HFFc6 (cell line): ENCODE measurements at places on chromosomes 1 and 21. TPM values are rescaled to one million over a fixed set of nuclear protein-coding genes. Genes with fewer than 3 reads are reported as not detected.
A peak's percentile ranks its signal among the peaks of the same experiment; 100 is the strongest.

DNA sequence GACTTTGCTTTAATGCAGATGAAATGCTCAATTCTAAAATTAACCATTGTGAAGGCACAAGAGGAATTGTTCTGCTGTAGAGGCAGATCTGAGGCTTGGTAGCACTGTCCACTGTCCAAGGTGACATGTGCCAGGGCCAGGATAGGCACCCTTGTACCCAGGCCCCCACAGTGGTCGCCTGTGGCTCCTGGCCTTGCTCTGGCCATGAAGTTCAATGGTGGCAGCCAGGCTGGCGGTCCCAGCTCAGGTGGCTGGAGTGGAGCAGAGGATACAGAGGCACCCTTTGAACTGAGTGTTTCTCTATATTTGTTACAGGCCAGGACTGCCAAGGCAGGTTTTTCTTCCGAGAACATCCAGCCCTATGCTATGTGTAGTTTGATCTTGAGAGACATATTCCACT, 102.6 kb downstream of the PTGS2 start:
- DNase-seq, result no peak

DNA sequence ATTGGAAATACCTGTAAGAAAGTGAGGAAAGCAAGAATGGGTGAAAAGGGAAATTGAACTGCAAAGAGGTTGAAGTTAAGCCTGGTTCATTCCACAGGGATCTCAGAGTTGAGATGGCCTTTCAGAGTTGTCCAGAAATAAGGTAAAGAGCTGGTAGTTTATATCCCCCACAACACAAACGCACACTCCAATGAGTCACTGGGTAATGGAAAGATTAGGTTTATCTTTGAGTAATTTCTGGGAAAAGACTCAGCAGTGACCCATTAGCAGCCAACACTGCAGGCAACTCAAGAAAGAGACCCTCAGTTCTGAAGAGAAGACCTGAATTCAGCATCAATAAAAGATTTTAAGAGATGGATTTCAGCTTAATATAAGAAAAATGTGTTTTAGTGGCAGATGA, 485.5 kb downstream of the PTPRC start:
- DNase-seq, result peak; percentile 11

Gene ASPM
- 18.8 to 43.4 TPM (median 35.4 TPM) in 3 replicates for total RNA-seq

GRCh38 chr1:15428815-15429435, 9.3 kb upstream of the CTRC start:
- DNase-seq, result no peak

DNA sequence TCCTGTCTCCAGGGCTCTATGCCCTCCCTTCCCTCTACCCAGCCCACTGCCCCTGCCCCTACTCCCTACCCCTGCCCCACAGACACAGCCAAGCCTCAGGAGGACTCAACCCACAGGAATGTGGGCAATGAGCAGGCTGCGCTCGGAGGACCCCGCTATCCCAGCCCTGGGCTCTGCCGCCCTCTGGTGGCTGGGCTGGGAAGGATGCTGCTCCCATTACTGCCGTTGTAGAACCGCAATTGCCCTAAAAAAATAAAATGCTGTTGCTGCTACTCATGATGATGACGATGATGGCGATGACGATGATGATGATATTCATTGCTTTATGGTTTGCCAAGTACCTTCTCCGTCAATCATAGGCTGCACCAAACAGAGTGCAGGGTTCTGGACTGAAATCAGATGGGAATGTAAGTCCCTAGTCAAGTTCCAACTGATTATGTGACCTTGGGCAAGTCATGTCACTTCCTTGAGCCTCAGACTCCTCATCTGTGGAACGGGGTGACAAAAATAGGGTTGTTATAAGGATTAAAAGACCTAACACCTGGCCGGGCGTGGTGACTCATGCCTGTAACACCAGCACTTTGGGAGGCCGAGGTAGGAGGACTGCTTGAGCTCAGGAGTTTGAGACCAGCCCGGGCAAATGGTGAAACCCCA, 24.6 kb downstream of the ARHGEF19 start:
- peak; percentile 84 for DNase-seq

Gene TIAM1
- total RNA-seq, result 0.21 TPM in 1 of 3 replicates, not detected in the others

- no peak for DNase-seq
These were observed 539 bp downstream of the ANP32E start for GRCh38 chr1:150235294-150235851.
